ENCODE measurements at places on chromosomes 5 and 9.
A peak's percentile ranks its signal among the peaks of the same experiment; 100 is the strongest.

GRCh38 chr5:150847334-150847695, 994 bp downstream of the IRGM start:
- H3K27ac ChIP-seq, result no peak overlapping the region
- no peak for DNase-seq
- no peaks in the 10 kb centered on the region for H3K27me3 ChIP-seq
- no peaks in the 10 kb centered on the region for H3K4me1 ChIP-seq

DNA sequence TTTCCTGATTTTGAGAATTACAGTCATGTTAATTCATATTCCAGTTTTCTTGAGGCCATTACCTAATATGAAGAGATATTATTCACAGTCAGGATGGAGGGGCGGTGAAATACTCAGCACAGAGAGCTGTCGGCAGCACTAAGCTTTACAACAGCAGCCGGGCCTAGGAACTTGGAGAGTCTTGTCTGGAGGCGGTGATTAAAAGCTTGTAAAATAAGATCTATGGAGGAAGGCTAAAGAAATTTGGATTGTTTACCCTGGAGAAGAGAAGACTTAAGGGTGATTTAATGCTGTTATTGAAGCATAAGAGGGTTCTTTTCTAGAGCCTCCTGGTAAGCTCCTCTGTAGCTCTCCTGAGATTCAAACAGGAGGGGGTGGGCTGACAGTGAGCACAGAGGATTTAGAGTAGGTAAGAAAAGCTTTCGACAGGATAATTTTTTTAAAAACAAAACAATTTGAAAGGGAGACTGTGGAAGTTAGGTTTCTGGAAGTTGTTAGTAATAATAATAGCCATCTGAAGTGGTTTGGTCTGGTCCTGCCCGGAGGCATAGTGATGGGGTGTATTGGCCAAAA, 406.3 kb upstream of the ADAMTSL1 start:
- H3K27ac ChIP-seq, result no peak overlapping the region
- no peaks in the 10 kb centered on the region for H3K27me3 ChIP-seq
- H3K4me1 ChIP-seq, result no peaks in the 10 kb centered on the region
- no peak overlapping the region for H3K4me3 ChIP-seq
- H3K36me3 ChIP-seq, result no peaks in the 10 kb centered on the region

DNA sequence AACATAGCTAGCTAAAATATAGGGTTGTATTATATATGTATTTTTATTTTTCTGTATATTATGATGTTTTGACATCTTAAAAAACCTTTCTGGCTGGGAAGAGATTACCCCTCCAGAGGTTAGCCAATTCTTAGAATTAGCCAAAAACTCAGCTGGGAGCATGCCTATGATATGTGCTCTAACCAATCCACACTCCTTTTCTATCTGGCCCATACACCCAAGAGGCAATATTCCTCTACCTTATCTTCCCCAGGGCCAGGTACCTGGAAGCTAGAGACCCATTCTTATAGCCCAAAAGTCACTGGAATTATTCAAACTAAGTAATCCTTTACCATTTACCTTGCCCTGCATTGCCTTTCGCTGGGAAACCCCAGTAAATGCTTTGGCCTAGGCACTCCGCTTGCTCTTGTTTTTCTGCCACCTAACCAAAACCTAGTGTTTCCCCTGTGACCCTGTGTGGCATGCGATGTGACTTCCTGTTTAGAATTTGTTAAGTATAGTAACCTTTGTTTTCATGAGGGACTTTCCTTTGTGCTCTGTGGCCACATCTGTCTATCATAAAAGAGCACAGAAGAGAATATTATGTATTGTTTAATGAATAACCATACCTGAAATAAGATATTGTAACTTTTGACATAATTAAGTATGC, 37.4 kb downstream of the CSNK1G3 start:
- no peaks in the 10 kb centered on the region for H3K27me3 ChIP-seq
- no peak overlapping the region for H3K4me3 ChIP-seq
- DNase-seq, result no peak
- H3K36me3 ChIP-seq, result no peaks in the 10 kb centered on the region
- peaks cover 10% of the 10 kb centered on the region for H3K4me1 ChIP-seq

- H3K36me3 ChIP-seq, result no peaks in the 10 kb centered on the region
- H3K4me1 ChIP-seq, result no peaks in the 10 kb centered on the region
- no peaks in the 10 kb centered on the region for H3K27me3 ChIP-seq
- no peak overlapping the region for H3K4me3 ChIP-seq
- no peak for DNase-seq
Observed at GRCh38 chr5:116944183-116944582, 369.6 kb upstream of the SEMA6A start.

- H3K27me3 ChIP-seq, result no peaks in the 10 kb centered on the region
- DNase-seq, result no peak
- H3K4me3 ChIP-seq, result no peak within 1 kb of the TSS
- no peaks in the 10 kb centered on the region for H3K36me3 ChIP-seq
Observed at GRCh38 chr5:141430332-141431113, at the start of gene PCDHGA12. PCDHGA12 (plus strand) TSS chr5:141430507; CDS start chr5:141430760, 253 bp downstream.

DNA sequence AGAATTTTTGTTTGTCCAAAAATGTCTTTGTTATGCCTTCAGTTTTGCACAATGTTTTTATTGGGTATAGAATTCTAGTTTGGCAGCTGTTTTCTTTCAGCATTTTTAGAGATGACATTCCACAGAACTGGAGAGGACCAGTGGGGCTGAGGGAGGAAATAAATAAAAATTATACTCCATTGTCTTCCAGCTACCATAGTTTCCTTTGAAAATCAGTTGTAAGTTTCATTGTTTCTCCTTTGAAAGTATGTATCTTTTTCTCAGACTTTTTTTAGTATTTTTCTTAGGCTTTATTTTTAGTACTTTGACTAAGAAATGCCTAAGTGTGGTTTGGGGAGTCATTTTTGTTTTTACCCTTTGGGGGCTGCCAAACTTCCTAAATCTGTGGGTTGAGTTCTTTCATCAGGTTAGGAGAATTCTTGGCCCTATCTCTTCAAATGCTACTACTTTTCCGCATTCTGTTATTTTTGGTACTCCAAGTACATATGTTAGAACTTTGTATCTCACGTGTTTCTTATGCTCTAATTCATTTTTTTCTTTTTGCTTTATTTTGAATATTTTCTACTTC, 15.2 kb upstream of the FBLL1 start:
- H3K36me3 ChIP-seq, result peaks cover 81% of the 10 kb centered on the region
- H3K27ac ChIP-seq, result no peak overlapping the region
- no peaks in the 10 kb centered on the region for H3K27me3 ChIP-seq
- H3K4me3 ChIP-seq, result no peak overlapping the region
- DNase-seq, result no peak

DNA sequence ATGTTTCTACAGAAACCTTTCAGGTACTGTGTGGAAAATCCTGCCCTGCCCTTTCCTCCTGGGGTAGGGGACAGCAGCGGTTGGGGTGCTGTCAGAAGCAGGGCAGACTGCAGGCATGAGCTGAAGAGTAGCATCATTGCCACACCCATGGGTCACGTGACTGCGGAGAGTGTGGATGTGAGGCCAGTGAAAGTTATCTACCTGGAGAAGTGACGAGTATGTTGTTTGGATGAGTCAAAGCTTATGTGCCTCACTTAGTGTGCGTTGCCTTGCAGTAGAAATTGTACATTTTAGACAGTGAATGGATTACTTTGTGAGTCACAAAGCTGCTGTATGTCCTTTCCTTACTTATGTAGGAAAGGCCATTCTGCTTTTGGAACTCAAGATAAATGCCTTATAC, 21.7 kb upstream of the ACTBL2 start:
- peaks cover 26% of the 10 kb centered on the region for H3K4me1 ChIP-seq
- no peak overlapping the region for H3K4me3 ChIP-seq
- peak; percentile 71 for DNase-seq
- peak overlapping the region; percentile 20 for H3K27ac ChIP-seq
- H3K36me3 ChIP-seq, result no peaks in the 10 kb centered on the region
- H3K27me3 ChIP-seq, result no peaks in the 10 kb centered on the region

GRCh38 chr5:66717455-66718373, 121.5 kb downstream of the MAST4 start:
- no peaks in the 10 kb centered on the region for H3K4me1 ChIP-seq
- H3K36me3 ChIP-seq, result no peaks in the 10 kb centered on the region
- H3K27ac ChIP-seq, result no peak overlapping the region
- DNase-seq, result no peak
- no peak overlapping the region for H3K4me3 ChIP-seq
- H3K27me3 ChIP-seq, result no peaks in the 10 kb centered on the region

GRCh38 chr5:126248611-126249010, 174.6 kb upstream of the GRAMD2B start:
- no peaks in the 10 kb centered on the region for H3K36me3 ChIP-seq
- H3K27ac ChIP-seq, result no peak overlapping the region
- no peaks in the 10 kb centered on the region for H3K4me1 ChIP-seq

DNA sequence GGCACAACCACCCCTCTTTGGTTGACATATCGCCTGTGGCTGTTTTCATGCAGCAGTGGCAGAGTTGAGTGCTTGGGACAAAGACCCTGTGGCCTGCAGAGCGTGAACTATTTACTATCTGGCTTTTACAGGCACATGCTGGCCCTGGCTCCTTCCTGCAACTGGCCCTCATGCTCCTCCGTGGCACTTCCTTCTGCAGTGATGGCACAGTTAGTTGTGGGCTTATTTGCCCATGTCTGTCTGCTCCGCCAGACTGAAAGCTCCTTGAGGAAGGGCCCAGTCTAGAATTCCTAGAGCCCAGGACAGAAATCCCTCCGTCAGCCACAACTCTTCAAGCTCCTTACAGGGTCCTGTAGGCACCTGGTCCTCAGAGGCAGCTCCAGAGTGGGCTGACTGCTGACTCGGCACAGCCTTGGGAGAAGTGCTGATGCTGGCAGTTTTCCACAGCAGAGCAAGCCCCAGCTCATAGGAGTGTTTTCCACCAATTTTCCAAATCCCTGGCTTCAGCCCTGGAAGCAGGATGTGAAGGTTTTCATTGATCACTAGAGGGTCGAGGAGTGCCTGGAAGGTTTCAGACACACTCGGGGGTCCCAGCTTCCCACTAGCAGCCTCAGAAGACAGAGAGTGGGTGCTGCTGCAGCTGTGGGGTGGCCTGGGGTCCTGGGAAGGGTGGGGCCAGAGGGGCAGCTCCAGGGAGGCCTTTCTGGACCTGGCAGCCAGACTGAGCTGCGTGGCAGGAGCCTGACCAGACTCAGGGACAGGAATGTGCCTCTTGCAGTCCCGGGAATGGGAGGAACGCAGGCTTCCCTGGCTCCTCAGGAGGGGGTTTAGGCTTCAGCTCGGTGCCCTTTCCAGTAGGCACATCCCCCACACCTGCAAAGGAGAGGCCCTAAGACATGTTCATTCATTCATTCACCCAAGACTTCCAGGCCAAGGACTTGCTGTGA, 56.5 kb upstream of the ANGPTL2 start:
- no peak for DNase-seq
- no peaks in the 10 kb centered on the region for H3K27me3 ChIP-seq
- no peak overlapping the region for H3K4me3 ChIP-seq
- H3K4me1 ChIP-seq, result no peaks in the 10 kb centered on the region

- no peaks in the 10 kb centered on the region for H3K4me1 ChIP-seq
- H3K36me3 ChIP-seq, result no peaks in the 10 kb centered on the region
- H3K4me3 ChIP-seq, result no peak overlapping the region
- no peak for DNase-seq
- H3K27ac ChIP-seq, result no peak overlapping the region
Observed at GRCh38 chr9:130982636-130983358, 26.2 kb upstream of the LAMC3 start.

DNA sequence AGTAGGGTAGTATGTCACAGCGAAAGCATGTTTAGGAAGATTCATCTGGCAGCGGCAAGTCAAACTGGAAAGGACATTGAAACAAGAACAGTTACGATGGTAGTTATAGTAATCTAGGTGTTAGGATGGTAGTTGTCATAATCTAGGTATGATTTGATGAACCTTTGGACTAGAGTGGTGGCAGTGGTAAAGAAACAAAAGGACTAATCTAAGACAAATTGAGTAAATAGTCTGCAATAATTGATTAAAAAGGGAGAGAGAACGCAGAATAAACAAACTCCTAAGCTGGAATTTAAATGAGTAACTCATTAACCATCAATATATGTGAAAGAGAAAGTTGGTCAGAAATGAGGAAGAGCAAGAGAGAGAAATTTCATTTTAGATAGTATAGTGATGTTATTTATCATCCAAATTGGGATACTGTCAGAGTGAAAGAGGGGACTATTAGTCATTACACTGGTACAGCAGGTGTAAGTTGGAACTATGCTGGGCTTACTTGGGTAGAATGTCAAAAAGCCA, 56.8 kb downstream of the MTREX start:
- peaks cover 7% of the 10 kb centered on the region for H3K36me3 ChIP-seq
- H3K4me1 ChIP-seq, result no peaks in the 10 kb centered on the region
- H3K27me3 ChIP-seq, result no peaks in the 10 kb centered on the region
- no peak overlapping the region for H3K4me3 ChIP-seq
- no peak for DNase-seq

- no peak for DNase-seq
- no peaks in the 10 kb centered on the region for H3K27me3 ChIP-seq
- H3K4me3 ChIP-seq, result no peak overlapping the region
- no peaks in the 10 kb centered on the region for H3K36me3 ChIP-seq
Observed at GRCh38 chr5:14851050-14851419, 20.5 kb downstream of the ANKH start.

- H3K36me3 ChIP-seq, result no peaks in the 10 kb centered on the region
- no peak overlapping the region for H3K4me3 ChIP-seq
- no peaks in the 10 kb centered on the region for H3K4me1 ChIP-seq
Observed at GRCh38 chr5:96957254-96958049, 21.6 kb downstream of the LNPEP start.

DNA sequence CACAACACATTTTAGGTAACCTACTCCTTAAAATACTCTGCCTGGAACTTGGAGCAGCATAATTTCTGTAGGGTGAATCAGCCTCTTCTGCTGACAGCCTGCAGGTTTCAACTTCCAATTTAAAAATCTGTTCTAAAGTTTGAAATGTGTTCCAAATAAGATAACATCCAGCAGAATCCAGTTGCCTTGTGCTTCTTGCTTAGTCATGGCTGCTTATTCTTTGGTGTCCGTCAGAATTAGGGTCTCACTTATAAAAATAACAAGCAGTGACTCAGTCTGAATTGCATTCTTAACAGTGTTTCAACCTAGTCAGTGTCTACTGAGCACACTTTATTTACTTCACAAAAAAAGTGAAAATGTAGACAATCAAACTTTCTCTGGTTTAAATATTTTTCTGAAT, 3.7 kb downstream of the CDH6 start:
- H3K27me3 ChIP-seq, result peaks cover 40% of the 10 kb centered on the region
- peak; percentile 22 for DNase-seq
- peaks cover 15% of the 10 kb centered on the region for H3K4me1 ChIP-seq
- no peak overlapping the region for H3K27ac ChIP-seq

GRCh38 chr5:150578781-150579461, 61.5 kb upstream of the SYNPO start:
- H3K27me3 ChIP-seq, result no peaks in the 10 kb centered on the region
- no peaks in the 10 kb centered on the region for H3K4me1 ChIP-seq
- no peak for DNase-seq
- H3K36me3 ChIP-seq, result no peaks in the 10 kb centered on the region
- H3K4me3 ChIP-seq, result no peak overlapping the region

GRCh38 chr5:60184606-60185005, 291.1 kb upstream of the PDE4D start:
- H3K27me3 ChIP-seq, result peaks cover 23% of the 10 kb centered on the region
- no peaks in the 10 kb centered on the region for H3K4me1 ChIP-seq
- no peak for DNase-seq
- H3K27ac ChIP-seq, result no peak overlapping the region
- no peaks in the 10 kb centered on the region for H3K36me3 ChIP-seq

- H3K4me3 ChIP-seq, result no peak overlapping the region
- H3K27ac ChIP-seq, result no peak overlapping the region
- H3K27me3 ChIP-seq, result no peaks in the 10 kb centered on the region
- DNase-seq, result peak; percentile 9
Observed at GRCh38 chr9:97528529-97529230, 27.2 kb downstream of the TMOD1 start.
